ENCODE measurements at places on chromosomes 3 and 15.
A peak's percentile ranks its signal among the peaks of the same experiment; 100 is the strongest.

DNA sequence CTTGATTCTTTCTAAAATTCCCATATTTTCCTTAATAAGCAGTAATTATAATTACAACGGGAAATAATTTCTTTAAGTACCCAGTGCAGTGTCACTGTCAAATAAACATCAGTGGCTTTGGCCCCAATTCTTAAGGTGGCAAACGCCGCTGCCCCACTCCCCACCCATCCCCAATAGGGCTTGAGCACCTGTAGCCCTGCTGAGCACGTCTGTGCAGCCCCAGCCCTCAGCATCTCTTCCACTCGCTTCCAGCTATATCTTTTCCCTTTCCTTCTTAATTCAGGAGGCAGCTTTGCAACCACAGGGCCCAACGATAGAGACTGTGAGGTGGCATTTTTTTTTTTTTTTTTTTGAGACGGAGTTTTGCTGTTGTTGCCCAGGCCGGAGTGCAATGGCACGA, 9.0 kb downstream of the PPM1M start:
- no peak for DNase-seq

- no peak for DNase-seq
Observed at GRCh38 chr3:49198161-49198560, 26.8 kb downstream of the KLHDC8B start.

- no peak for DNase-seq
Observed at GRCh38 chr3:140176526-140176925, 241.5 kb downstream of the CLSTN2 start.

GRCh38 chr3:33394403-33395054, 45.7 kb downstream of the UBP1 start:
- DNase-seq, result no peak

GRCh38 chr3:138938056-138938876, 8.7 kb downstream of the FOXL2 start:
- peak; percentile 48 for DNase-seq

GRCh38 chr3:188742755-188743550, 428.8 kb upstream of the TPRG1 start:
- DNase-seq, result no peak

- no peak for DNase-seq
Observed at GRCh38 chr3:16838561-16838960, 46.2 kb upstream of the PLCL2 start.

DNA sequence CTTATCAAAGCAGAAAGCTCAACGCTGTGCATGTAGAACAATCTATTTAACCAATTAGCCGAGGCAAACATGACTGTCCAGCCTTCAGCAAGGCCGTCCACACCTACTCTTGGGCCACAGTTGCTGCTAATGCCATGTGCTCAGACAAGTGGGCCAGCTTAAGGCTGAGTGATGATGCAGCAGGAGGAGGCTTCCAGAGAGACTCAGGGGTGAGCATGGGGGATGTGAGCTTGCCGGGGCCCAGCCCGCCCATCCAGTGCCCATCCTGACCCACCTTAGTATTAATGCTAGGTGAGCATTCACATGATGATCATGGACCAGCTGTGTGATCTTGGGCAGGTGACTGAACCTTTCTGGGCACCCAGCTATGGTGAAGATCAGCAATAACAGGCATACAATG, 150.1 kb downstream of the TPRA1 start:
- DNase-seq, result no peak

- no peak for DNase-seq
Observed at GRCh38 chr3:11410564-11410963, 138.4 kb downstream of the ATG7 start.

DNA sequence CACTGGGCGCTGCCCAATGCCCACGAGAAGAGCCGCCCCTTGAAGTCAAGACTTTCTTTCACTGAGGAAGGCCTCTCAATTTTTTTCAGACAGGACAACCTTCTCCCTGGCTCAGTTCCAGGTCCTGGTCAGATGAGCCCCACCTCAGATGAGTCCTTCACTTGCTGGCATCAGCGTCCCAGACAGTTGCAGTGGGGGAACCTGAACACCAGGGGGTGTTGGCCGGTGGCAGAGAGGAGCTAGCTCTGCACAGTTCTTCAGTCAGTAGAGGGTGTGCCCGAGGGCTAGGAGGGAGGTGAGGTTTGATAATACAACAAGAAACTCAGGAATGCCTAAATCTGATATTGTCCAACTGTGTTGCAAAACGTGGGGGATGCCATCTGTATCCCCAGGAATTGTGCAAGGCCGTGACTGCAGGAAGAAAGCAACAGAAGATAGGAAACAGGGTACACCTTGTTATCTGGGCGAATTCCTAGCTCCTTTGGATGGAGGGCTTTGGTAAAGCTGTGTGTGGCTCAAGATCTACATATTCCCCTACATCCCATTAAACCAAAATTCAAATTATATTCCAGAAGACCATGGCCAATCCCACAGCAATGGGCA, 34.3 kb downstream of the CCR3 start:
- peak; percentile 67 for DNase-seq

DNA sequence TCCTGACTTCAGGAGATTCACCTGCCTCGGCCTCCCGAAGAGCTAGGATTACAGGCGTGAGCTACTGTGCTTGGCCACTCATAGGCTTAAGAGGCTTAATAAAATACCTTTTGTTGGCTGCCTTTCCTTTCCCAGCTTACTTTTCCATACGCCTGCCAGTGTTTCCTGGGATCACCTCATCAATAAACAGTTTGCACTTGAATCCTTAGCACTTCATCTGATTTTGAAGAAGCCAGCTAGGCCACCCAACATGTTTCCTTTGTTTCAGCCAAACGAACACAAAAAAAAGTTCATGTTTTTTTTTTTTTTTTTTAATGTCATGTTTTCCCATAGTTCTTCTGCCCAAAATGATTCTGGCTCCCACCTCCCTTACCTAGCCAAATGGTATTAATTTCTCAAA, 92.3 kb downstream of the RAP2B start:
- no peak for DNase-seq

Data from common myeloid progenitor, CD34-positive (primary cell).